ENCODE measurements at places on chromosomes 2 and 18.
A peak's percentile ranks its signal among the peaks of the same experiment; 100 is the strongest.

- no peak for DNase-seq
These were observed 393.0 kb upstream of the SALL3 start for GRCh38 chr18:78586586-78586985.

DNA sequence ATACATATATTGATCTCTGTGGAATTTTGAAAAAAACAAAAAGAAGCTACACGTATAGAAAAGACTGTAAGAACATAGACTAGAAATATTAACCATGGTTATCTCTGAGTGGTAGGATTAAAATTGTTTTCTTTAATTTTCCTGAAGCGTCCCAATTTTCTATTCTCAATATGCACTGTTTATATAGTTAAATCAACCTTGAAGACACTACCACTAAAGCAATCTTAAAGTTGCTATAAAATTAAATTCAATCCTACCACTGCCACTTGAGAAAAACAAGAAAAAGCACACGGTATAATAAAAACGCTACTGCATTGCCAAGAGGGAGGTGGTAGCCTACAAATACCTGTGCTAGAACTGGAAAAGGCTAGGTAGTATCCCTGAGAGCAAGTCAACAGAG, 47.2 kb downstream of the TRIP12 start:
- no peak for DNase-seq

GRCh38 chr2:180258041-180258537, 251.0 kb upstream of the CWC22 start:
- no peak for DNase-seq

- no peak for DNase-seq
These were observed 608.8 kb downstream of the ADCYAP1 start for GRCh38 chr18:1513519-1513918.

DNA sequence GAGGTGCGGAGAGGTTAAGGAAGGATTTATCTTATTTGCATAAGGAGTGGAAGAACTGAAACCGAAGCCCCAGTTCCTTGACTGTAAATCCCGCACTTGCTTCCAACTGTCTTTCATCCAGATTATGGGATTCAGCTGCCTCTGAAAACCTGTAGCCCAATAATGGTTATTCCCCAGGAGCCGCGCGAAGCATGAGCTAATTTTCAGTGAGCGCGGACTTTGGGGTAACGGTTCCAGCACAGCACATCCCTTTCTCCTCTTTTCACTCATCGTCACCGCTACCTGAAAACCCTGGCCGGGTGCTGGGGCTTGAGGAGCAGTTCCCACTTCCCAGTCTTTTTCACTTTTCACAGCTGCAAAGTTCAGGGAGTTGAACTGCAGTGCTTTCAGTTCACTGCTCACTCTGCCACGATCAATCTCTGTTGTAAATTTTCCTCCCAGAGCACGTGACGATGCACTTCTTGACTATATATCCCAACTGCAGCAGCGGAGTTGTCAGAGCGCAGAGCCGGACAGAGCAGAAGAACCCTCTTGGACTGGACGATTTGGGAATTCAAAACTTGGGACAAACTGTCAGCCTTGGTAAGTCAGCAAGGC, at the start of gene KCNE4:
Gene KCNE4 (plus strand): TSS at position 498 of the 597 bp plus-strand sequence. CDS start 641 bp downstream, outside the sequence.
- DNase-seq, result no peak

- no peak for DNase-seq
These were observed 946.5 kb upstream of the FAM98A start for GRCh38 chr2:34545486-34546136.

DNA sequence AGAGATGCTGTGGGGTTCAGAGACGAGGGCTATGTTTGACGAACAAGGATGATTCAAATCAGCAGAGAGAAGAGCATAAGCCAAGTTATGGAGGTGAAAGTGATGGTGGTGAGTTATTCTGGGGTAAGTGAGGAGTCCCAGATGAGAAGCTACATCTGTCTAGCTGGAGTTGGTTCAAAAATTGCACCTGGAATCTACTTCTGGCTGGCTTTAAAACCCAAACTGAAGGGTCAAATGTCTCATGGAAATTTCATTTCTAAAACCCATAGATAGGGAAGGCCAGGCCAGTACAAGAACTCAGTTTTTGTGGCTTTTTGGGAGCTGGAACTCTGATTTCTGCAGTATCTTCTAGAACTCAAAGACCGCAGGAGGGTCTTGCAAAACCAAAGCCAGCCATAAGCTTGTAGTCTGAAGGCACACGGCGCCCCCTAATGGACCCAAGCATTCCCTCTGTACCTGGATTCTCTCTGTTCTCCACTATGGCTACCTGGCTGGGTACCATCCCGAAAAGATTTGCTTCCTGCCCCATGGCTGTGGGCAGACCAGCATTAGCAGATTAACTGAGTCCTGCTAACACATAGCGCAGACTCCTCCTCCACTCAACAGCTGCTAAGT, 229.1 kb upstream of the SLC14A2 start:
- no peak for DNase-seq

GRCh38 chr2:96305091-96305978, at the start of gene SNRNP200:
TSS of gene SNRNP200 (minus strand) at chr2:96305546. CDS start at chr2:96305437, 109 bp downstream.
- DNase-seq, result peak; percentile 85

GRCh38 chr18:79631761-79632446, 47.7 kb upstream of the CTDP1 start:
- no peak for DNase-seq

DNA sequence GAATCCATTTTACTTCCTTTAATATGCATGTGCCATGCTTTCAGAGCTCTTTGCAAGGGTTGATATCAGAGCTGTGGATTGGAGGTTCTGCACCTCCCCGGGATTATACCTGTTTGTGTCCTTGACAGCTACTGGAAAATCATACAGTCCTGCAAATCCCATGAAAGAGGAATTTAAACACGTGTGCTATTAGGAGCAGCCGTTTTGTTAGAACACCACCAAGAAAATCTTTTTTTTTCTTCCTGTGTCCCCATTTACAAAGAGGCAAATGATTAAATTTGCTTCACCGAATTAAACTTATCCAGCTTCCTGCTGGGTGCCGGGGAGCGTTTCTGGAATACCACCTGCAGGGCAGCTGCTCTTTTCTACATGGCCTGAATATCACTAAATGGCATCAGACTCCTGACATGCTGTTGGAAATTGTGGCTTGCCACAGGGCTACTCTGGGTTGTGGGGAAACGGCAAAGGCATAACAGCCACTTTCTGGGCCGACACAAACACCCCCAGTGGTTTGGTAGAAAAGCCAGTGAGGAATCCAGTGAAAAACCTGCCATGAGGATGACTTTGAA, 23.4 kb upstream of the SOX11 start:
- no peak for DNase-seq

- no peak for DNase-seq
These were observed 731.7 kb upstream of the ID2 start for GRCh38 chr2:7950035-7950612.

- no peak for DNase-seq
These were observed 11.6 kb upstream of the DYNC2LI1 start for GRCh38 chr2:43762286-43762685.

DNA sequence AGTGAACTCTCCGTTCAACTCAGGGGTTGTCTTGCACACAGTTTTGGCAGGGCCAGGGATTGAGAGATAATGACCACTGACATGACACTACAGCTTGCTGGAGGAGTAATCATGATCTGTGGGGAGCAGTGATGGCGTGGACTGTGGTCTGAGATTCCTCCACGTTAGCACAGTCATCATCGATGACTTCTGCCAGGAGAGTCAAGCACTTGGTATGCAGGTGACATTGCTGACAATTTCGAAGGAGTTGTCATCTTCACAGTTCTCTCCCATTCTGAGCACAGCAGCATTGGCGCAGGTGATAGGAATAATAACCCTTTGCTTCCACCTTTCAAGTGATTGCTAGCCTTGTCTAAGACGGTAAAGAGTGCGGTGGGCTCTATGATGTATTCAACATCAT, 79.8 kb downstream of the SGPP2 start:
- no peak for DNase-seq

- no peak for DNase-seq
These were observed 17.8 kb upstream of the TMEM18 start for GRCh38 chr2:694906-695510.

DNA sequence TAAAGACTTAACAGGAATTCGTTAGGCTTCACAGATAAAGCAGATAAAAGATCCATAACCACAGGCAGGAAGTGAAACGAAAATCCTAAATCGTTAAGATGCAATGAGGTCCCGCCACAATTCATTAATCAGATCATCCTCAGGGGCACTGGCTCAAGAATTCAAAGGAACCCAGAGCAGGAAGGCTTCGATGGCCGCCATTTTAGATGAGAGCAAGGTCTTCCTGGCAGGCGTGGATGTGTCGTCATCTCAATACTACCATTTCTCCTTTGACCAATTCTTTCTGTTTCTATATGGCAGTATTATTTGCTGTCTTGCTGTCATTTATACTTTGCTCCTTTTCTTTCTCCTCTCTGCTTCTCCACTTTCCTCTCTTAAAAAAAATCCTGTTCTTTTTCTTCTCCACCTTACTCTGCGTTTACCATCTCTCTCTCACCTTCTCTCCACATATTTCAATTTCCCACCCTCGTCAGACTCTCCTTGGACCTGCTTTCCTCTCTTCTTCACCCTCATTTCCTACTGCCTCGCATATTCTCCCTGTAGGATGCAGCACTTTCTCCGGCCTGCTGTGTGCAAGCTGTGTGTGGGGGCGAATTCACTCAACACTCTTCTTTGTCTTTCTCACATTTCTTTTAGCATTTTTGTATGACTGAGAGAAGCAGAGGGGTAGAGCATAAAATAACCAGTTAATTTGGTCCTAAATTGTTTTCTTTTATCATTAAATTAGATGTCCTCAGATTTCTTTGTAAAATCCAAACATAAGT, 35.1 kb upstream of the LHCGR start:
- DNase-seq, result no peak

DNA sequence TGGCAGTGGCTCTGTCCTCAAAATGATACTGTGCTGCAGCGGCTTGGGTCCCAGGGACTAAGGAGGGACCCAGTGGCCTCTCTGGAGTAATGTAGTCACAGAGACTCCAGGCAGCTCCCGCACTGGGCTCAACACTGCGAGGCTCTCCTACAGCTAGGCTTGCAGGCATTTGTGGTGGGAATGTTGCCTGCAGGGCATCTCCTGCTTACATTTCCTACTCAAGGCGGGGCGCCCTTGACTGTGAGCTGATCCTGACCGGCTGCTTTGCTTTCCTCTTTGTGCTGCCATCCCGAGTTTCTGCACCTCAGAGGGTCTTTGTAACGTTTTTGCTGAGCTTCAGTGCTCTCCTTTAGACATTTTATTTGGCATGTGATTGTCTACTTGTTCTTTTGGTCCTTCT, 177.4 kb upstream of the FN1 start:
- DNase-seq, result no peak

GRCh38 chr2:121596221-121597080, 52.8 kb downstream of the CLASP1 start:
- no peak for DNase-seq

DNA sequence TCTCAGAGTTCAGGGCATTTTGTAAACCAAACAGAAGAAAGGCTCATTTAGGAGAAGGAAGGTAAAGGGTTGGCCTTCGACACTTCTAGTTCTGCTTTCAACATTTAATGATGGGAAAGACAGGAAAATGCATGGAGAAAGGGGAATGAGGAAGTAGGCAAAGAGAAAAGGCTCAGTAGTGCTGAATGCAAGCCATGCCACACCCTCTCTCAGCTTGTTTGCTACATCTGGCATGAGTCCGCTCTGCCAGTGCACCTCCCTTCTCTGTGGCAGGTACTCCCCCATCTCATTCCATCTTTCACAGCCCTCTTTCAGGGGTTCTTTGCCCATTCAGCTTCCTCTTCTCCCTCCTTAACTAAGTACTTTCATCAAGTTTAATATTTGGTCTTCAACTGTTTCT, 120.9 kb upstream of the ITGB6 start:
- DNase-seq, result no peak

DNA sequence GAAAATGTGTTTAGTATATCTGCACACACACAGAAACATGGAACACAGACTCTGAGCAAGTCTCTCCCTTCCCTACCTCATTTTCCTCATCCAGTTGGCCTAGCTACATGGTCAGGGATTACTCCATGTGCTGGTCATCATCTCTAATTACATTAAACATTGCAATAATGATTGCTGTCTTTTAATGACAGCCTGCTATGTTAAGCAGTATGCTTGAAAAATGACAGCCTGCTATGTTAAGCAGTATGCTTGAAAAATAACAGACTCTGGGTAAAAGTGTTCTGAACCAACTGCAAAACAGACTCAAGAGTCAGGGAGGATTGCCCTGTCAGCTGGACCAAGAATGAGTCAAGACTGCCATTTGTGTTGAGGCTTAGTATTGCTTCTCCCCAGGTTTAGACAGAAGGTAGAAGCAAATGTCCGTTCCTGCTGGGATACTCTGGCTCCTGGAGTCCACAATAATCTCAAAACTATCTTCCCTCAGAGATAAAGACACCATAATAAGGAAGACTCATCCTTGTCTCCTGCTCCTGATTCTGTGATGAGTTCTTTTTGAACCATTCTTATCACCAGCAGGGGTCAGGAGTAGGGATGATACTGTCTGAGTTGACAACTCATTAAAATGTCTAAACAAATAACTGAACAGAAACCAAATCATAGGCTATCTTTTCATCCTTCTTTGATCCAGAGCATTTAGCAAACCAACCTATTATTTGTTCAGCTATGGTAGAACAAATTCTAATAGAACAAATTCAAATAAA, 57.7 kb downstream of the CCDC93 start:
- DNase-seq, result no peak

- DNase-seq, result no peak
These were observed 75.8 kb downstream of the ZEB2 start for GRCh38 chr2:144443837-144444817.

- no peak for DNase-seq
These were observed 276.8 kb upstream of the PARD3B start for GRCh38 chr2:204268458-204268857.

- no peak for DNase-seq
These were observed 34.1 kb downstream of the STARD6 start for GRCh38 chr18:54323561-54323960.

DNA sequence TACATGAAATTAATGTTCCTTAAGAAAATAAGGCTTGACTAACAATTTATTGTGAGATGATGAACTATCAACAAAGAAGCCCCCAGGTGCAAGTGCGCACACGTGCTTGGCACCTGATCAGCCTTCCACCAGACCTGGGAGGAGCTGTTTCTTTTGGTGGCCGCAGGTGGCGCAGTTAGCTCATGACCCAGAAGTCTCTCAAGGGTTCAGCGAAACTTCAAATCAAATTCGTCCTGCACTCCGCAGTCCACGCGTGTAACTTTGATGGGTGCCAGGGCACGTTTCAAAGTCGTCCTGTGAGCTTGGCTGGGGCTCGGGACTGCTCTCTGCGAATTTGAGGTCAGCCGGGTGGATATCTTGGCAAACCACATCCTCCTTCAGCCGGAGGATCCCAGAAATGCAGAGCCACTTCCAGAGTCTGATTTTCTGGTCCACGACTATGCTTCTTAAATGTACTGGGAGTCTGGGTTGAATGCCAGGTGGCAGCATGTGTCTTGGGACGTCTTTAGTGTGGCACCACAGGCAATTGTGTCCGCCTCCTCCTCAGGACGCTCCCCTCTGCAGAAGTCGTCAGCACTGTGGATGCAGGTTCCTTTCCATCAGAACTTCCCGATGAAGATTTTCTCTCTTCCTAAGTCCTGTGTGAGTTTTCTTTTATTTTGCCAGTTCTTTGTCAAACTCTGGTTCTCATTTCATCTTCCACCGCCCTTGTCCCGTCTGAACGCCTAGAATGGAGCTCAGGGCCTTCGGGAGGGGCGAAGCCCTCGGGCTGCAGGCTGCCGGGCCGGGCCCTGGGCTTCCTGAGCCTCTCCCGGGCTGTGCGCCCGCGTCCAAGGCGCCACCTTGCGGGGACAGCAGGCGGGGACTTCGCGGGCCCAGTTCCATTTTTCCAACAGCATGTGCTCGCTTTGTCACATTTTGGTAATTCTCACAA, 61.3 kb upstream of the RAPGEF4 start:
- DNase-seq, result no peak
